H9 (cell line): ENCODE measurements at places on chromosomes 6 and 20. TPM values are rescaled to one million over a fixed set of nuclear protein-coding genes. Genes with fewer than 3 reads are reported as not detected.

Gene C4A
- 4.3 and 5.1 TPM in 2 replicates for total RNA-seq

Gene TMEM244
- total RNA-seq: not detected in 2 replicates

Gene TP53TG5
- total RNA-seq: 0.59 TPM in 1 of 2 replicates, not detected in the other

Gene SLCO4A1
- total RNA-seq: 8.4 and 9.4 TPM in 2 replicates

Gene SPEF1
- 0.22 and 0.24 TPM in 2 replicates for total RNA-seq

Gene SOX12
- total RNA-seq: 54.4 and 55.1 TPM in 2 replicates

Gene ANKRD66
- not detected in 2 replicates for total RNA-seq

Gene CALHM5
- 0.02 and 0.09 TPM in 2 replicates for total RNA-seq

Gene SLC12A5
- total RNA-seq: 7.3 and 8.7 TPM in 2 replicates

Gene ZNF165
- 5.8 and 6.3 TPM in 2 replicates for total RNA-seq

Gene PRDM13
- total RNA-seq: 0.15 TPM in 1 of 2 replicates, not detected in the other

Gene EPB41L2
- 78.7 and 90.2 TPM in 2 replicates for total RNA-seq

Gene MYB
- 5.8 and 6.7 TPM in 2 replicates for total RNA-seq

Gene GMPR
- 0.48 and 0.70 TPM in 2 replicates for total RNA-seq

Gene SLC25A27
- 3.8 and 5.1 TPM in 2 replicates for total RNA-seq

Gene TNFRSF6B
- 0.86 TPM in 1 of 2 replicates, not detected in the other for total RNA-seq

Gene SENP6
- 115 and 116 TPM in 2 replicates for total RNA-seq

Gene PLA2G7
- 1.7 and 1.8 TPM in 2 replicates for total RNA-seq

Gene MAS1
- 0.02 TPM in 2 replicates for total RNA-seq

Gene SEMG1
- total RNA-seq: 1.4 and 2.0 TPM in 2 replicates

Gene VSTM2L
- total RNA-seq: 2.1 and 2.2 TPM in 2 replicates

Gene ENPP1
- total RNA-seq: 21.1 and 22.5 TPM in 2 replicates

Gene ADTRP
- total RNA-seq: not detected in 2 replicates

Gene TTBK1
- 1.3 and 1.6 TPM in 2 replicates for total RNA-seq

Gene PFDN4
- total RNA-seq: 69.1 and 73.6 TPM in 2 replicates

Gene OR10C1
- not detected in 2 replicates for total RNA-seq

Gene TRIM31
- total RNA-seq: not detected in 2 replicates

Gene TBC1D32
- 8.7 and 9.0 TPM in 2 replicates for total RNA-seq

Gene FAM209A
- 0.24 TPM in 1 of 2 replicates, not detected in the other for total RNA-seq

Gene MICA
- 8.5 and 8.8 TPM in 2 replicates for total RNA-seq
